ENCODE measurements at places on chromosomes 2 and 18. TPM values are rescaled to one million over a fixed set of nuclear protein-coding genes. Genes with fewer than 3 reads are reported as not detected.
A peak's percentile ranks its signal among the peaks of the same experiment; 100 is the strongest.

- no peak overlapping the region for H3K4me3 ChIP-seq
- H3K4me1 ChIP-seq, result peaks cover 5% of the 10 kb centered on the region
Measured at GRCh38 chr2:204024503-204024902, 87.9 kb downstream of the ICOS start.

Gene SPP2
- total RNA-seq, result not detected

Gene HEATR5B
- 33.9 TPM for total RNA-seq

DNA sequence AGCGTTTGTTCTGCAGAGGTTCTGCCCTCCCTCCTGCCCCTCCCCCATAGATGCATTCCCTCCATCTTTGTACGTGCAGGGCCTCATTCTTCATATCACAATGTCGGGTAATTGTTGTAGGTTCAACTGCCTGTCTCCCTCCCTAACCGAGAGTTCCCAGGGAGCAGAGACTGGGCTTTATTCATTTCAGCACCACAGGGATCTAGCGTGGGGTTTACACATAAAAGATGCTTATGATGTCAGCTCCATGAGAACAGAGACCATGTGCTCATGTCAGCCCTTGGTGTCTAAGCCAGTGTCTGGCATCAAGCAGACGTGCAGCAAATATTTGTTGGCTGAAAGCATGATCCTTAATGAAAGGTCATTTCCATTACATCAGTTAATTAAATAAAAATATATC lies 298.9 kb upstream of the TRIB2 start:
- H3K27me3 ChIP-seq, result no peaks in the 10 kb centered on the region
- no peaks in the 10 kb centered on the region for H3K36me3 ChIP-seq
- H3K4me1 ChIP-seq, result no peaks in the 10 kb centered on the region
- H3K4me3 ChIP-seq, result no peak overlapping the region

DNA sequence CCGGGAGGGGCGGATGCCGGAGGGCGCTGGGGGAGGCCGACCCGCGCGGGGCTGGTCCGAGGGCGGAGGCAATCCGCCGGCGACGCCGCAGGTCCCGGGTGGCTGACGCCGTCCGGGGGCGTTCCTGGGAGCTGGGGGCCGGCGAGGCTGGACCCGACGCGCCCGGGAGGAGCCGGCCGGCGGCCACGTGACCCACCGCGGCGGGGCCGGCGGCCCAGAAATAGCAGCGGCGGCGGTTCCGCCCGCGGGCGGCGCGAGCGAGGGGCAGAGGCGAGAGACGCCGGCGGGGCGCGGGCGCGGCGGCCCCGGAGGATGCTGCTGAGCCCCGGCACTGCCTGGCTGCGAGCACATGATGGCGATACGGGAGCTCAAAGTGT lies at the start of gene RAB31:
Gene RAB31 (plus strand): TSS at position 245 of the 377 bp plus-strand sequence. CDS start 105 bp downstream, at position 350.
- H3K27ac ChIP-seq, result peak within 1 kb of the TSS; percentile 89
- DNase-seq, result peak; percentile 89
- peaks cover 33% of the 10 kb centered on the region for H3K4me1 ChIP-seq
- H3K27me3 ChIP-seq, result no peaks in the 10 kb centered on the region
- no peaks in the 10 kb centered on the region for H3K36me3 ChIP-seq

Gene UGT1A4
- total RNA-seq, result not detected

- DNase-seq, result peak; percentile 25
- H3K4me3 ChIP-seq, result no peak overlapping the region
- H3K36me3 ChIP-seq, result peaks cover 81% of the 10 kb centered on the region
- H3K4me1 ChIP-seq, result no peaks in the 10 kb centered on the region
Measured at GRCh38 chr2:233445152-233445830, 91.0 kb downstream of the DGKD start.

- peaks cover 9% of the 10 kb centered on the region for H3K27me3 ChIP-seq
- no peak for DNase-seq
- no peak overlapping the region for H3K27ac ChIP-seq
- no peaks in the 10 kb centered on the region for H3K4me1 ChIP-seq
Measured at GRCh38 chr2:241852981-241853631, 5.6 kb downstream of the PDCD1 start.

Gene SOX11
- total RNA-seq, result 0.03 TPM

Gene UGT1A8
- total RNA-seq, result not detected

Gene TLX2
- total RNA-seq, result not detected

DNA sequence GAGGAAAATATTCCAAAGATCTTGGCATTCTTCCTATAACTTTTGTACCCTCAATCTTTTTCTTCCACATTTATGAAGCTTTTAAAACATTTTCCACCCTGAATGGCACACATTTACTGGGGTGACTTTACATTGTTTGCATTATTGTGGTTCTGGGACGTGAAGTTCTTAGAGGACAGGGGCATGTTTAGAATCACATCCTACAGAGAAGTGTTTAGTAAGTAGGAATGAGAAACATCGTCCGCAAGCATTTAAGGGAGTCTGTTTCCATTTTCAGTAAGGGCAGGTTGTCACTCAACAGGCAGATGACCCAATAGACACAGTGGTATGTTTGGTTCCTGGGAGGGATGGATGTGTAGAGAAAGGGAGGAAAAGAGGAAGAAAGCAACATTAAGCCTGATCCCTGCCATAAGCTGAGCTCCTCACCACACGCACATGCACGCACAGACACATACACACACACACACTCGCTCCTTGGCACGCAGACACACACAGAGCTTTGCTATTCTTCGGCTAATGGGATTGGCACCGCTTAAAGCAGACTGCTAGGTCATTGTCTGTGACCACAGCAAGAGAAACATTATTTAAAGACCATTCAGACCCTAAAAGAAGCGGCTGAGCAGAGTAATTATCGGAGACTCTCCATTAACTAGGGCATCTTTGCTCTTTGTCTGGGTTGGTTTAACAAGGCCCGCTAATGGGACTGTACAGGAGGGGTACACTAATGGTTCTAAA lies 14.2 kb upstream of the PLEKHM3 start:
- H3K4me3 ChIP-seq, result no peak overlapping the region
- H3K27ac ChIP-seq, result no peak overlapping the region
- no peaks in the 10 kb centered on the region for H3K4me1 ChIP-seq

- no peak overlapping the region for H3K27ac ChIP-seq
- H3K36me3 ChIP-seq, result peaks cover 16% of the 10 kb centered on the region
- no peaks in the 10 kb centered on the region for H3K27me3 ChIP-seq
- H3K4me3 ChIP-seq, result no peak overlapping the region
- peaks cover 49% of the 10 kb centered on the region for H3K4me1 ChIP-seq
- no peak for DNase-seq
Measured at GRCh38 chr2:240581811-240582210, 4.7 kb upstream of the CAPN10 start.

Gene HOXD13
- total RNA-seq, result not detected

Gene ARPC2
- total RNA-seq, result 382 TPM

DNA sequence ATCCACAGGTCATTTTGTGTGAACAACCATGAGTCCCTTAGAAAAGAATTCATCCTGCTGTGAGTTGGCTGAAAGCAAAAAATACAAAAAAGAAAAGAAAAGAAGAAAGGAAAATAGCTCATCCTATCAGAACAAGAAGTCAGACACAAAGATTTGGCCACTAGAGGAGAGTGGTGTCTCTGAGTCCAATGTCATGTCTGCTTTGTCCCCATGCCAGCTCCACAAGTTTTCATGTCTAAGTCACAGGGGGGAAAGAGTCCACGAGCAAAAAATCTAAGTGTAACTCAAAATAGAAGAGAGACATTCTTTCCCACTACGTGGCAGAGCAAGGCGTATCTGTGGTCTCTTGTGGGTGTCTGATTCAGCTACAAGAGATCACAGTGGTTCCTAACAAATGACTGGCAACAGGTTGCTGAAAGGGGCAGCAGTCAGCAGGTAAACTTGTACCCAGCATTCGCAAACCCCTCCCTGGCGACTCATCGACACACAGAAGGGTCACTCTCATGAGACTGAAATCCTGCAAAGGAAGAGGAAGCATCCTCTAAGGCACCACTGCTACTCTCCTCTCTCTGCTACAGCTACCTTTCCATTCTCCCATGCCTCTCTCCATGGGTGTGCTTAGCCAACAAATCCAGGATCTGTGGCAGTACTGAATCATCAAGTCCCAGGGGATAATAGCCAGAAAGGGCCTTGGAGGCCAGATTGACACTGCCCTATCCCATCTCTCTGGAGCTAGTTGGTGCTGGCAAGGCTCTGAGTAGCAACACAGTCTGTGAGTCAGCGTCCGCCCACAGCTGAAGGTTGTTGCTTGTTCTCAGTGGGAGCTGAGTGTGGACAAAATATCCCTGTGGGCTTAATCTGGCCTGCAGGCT lies 123.0 kb upstream of the SLC39A10 start:
- no peak for DNase-seq
- peak overlapping the region; percentile 53 for H3K27ac ChIP-seq
- H3K36me3 ChIP-seq, result no peaks in the 10 kb centered on the region
- H3K4me3 ChIP-seq, result no peak overlapping the region
- H3K27me3 ChIP-seq, result no peaks in the 10 kb centered on the region

- H3K4me1 ChIP-seq, result peaks cover 13% of the 10 kb centered on the region
- no peak overlapping the region for H3K4me3 ChIP-seq
Measured at GRCh38 chr18:2894131-2894840, 47.5 kb downstream of the EMILIN2 start.

DNA sequence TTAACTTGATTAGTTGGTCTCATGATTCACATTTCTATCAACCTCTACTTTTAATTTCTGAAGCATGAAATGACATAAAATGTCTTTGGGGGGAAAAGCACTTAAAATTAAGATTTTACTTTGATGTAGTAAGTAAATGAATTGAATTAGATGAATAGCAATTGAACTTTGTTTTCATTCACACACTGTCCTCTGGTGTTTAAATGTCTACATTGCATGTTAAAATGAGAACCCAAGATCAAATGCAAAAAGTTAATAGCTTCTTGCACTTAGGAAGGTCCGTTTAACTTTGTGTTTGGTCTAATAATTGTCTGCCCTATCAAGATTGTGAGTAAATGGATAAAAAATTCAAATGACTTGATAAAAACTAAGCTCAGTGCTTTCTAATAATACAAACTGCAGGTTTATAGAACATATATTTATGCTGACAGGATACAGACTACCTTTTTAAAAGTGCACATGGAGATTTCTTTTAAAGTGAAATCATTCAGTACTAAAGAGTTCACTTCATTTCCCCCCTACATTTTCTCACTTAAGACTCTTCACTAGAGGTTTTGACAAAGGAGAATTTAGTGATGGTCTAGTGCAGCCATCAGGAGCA lies 156.2 kb upstream of the NABP1 start:
- no peak overlapping the region for H3K27ac ChIP-seq
- H3K36me3 ChIP-seq, result no peaks in the 10 kb centered on the region
- H3K27me3 ChIP-seq, result no peaks in the 10 kb centered on the region
- no peaks in the 10 kb centered on the region for H3K4me1 ChIP-seq

GRCh38 chr2:73202156-73203054 lies at the start of gene NOTO:
NOTO (plus strand) TSS chr2:73202574; CDS start chr2:73202667, 93 bp downstream.
- H3K27ac ChIP-seq, result no peak within 1 kb of the TSS
- H3K27me3 ChIP-seq, result peaks cover 64% of the 10 kb centered on the region
- no peak for DNase-seq
- H3K4me3 ChIP-seq, result peak within 1 kb of the TSS; percentile 40

Gene CRYBA2
- not detected for total RNA-seq

Gene TUBB6
- total RNA-seq, result 92.9 TPM

- H3K27me3 ChIP-seq, result no peaks in the 10 kb centered on the region
- no peak for DNase-seq
- H3K27ac ChIP-seq, result no peak overlapping the region
Measured at GRCh38 chr18:29188760-29189159, 1011.8 kb upstream of the CDH2 start.

DNA sequence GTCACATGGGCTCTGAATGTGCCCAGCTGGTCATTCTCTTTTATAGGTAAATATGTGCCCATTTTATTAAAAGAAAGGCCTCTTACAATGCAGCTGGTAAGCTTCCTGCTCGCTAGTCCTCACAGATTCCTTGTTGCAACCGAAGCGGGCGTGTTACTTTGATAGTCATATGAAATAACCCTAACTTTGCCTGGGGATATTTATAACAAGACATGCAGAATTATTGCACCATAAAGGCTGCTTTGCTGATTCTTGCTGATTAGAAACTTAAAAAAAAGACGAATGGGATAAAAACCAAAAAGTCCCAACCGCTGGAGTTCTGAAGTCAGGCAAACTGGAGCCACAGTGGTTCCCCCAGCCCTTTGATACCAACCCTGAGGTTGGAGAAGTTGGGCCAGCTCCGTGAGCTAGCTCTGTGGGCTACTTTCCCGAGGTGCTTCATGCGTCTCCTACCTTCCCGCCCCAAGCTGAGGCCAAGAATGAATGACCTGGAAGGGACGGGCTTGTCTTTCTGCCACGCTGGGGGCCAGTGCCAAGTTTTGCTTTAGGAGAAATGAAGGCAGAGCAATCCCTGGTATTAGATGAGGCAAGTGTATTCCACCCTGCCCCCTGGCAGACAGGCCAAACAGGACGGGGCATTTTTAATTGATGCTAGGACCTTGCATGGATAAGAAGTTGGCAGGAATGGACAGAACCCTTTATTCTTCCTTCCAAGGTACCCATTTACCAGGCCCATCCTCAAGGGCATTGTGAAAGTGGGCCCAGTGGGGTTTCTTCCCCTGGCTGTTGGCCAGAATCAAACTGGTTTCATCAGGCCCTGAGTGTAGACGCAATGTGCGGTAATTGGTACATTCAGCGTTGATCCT lies 140.4 kb downstream of the KCTD1 start:
- no peak for DNase-seq
- H3K4me1 ChIP-seq, result no peaks in the 10 kb centered on the region
- no peak overlapping the region for H3K4me3 ChIP-seq
- H3K27ac ChIP-seq, result no peak overlapping the region
- no peaks in the 10 kb centered on the region for H3K27me3 ChIP-seq
- no peaks in the 10 kb centered on the region for H3K36me3 ChIP-seq

Gene IL1A
- total RNA-seq, result 2.1 TPM

- H3K4me3 ChIP-seq, result no peak overlapping the region
- peaks cover 5% of the 10 kb centered on the region for H3K4me1 ChIP-seq
- H3K27ac ChIP-seq, result no peak overlapping the region
Measured at GRCh38 chr18:12637393-12637792, 20.5 kb downstream of the SPIRE1 start.

Gene FOXI3
- not detected for total RNA-seq

DNA sequence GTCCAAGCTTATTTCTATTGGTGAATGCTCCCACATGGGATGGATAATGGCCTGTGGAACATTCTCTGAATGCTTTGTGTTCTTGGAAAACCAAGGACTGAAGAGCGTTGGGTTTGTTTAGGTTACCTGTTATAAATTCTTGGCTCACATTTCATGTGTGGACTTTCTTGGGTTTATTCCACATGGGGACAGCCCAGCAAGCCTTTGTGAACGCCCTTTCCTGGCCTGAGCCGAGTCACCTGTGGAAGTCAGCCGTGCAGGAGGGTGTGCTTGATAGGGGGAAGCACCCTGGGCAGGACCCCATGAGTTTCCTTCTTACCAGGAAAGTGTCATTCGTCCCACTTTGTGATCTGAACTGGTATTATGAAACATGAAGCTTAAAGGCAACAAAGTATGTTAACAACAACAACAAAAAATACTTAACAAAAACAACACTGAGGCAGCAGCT lies 4.1 kb downstream of the RAB31 start:
- H3K4me3 ChIP-seq, result peak overlapping the region; percentile 15
- no peaks in the 10 kb centered on the region for H3K27me3 ChIP-seq
- DNase-seq, result no peak
- no peaks in the 10 kb centered on the region for H3K36me3 ChIP-seq
- H3K4me1 ChIP-seq, result peaks cover 50% of the 10 kb centered on the region
- peak overlapping the region; percentile 74 for H3K27ac ChIP-seq
